Muscle of back (tissue), 13 donors: ENCODE measurements at places on chromosomes 7 and 10.

DNA sequence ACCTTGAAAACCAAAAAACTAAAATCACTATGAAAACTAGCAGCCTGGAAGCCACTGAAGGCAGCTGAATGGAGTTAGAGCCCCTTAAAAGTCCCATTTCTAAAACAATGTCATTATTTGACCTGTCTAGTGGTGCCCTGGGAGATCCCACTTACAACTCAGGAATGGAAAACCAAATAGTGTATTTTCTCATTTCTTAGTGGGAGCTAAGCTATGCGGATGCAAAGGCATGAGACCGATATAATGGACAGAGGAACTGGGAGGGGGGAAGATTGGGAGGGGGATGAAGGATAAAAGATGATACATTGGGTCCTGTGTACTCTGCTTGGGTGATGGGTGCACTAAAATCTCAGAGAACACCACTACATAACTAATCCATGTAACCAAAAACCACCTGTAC lies 9.8 kb upstream of the GIMAP2 start:
- DNase-seq, result no peak

DNA sequence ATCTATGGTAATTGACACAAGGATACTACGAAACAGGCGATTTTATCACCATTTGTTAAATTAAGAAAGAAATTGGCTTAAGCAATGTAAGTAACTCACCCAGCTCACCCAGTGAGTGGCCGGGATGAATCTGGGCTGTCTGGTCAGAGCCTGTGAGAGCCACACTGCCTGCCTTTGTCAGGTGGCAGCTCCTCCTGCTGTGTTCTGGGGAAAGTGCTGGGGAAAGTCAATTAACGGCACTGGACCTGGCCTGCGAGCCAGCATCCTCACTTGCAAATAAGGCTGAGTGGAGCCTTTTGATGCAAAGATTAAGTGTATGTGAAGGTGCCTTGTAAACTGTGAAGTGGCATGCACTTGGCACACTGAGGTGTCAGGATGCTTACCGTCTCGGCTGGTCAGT lies 13.4 kb upstream of the CXCL12 start:
- DNase-seq, result no peak

DNA sequence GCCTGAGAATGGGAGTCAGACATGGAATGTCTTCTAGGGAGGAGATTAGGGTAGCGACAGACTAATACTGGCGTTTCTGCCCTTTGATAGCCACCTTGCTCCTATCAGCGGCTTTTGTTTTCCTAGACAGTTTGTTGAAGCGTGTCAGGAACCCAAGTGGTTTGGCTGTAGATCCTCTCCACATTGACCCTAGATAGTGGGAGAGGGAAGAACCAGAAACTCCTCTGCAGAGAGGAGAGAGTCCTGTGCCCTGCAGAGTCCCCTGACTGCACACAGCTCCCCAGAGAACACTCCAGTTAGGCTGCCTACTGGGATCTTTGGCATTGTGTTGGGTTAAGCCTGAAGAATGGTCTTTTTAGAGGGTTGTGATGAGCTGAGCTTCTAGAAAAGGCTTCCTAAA lies 2.4 kb downstream of the MEPCE start:
- DNase-seq, result no peak

DNA sequence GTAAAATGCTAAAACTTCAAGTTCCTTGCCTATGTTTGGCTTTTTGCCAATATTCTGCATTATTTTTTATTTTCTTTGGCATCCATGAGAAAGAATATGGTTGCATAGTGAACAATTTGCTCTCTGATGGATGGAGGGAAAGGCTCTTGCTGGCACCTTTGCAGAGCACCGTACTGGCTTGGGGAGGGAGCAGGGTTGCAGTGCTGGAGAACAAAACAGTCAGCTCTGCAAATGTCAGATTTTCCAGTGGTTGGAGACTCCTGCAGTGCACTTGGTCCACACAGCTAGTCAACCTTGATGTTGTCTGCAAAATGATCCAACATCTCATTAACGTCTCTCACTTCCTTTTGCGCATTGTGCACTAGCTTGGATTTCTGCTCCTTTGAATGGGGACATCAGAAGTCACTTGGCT lies 100.8 kb downstream of the ANLN start:
- no peak for DNase-seq

DNA sequence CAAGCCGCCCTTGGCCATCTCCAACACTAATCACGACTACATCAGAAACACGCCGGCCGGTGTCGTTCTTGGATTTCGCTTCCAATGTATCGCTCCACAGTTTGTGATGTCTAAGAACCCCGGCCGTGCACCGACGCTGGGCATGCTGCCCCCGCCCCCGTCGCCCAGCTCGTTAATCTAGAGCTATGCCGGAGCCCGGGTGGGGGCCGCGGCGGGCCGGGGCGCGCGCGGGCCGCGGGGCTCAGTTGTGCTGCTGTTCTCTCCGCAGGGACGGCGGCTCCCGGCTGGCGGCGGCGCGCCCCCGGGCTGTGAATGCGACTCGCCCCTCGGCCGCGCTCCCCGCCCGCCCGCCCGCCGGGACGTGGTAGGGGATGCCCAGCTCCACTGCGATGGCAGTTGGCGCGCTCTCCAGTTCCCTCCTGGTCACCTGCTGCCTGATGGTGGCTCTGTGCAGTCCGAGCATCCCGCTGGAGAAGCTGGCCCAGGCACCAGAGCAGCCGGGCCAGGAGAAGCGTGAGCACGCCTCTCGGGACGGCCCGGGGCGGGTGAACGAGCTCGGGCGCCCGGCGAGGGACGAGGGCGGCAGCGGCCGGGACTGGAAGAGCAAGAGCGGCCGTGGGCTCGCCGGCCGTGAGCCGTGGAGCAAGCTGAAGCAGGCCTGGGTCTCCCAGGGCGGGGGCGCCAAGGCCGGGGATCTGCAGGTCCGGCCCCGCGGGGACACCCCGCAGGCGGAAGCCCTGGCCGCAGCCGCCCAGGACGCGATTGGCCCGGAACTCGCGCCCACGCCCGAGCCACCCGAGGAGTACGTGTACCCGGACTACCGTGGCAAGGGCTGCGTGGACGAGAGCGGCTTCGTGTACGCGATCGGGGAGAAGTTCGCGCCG lies 1.9 kb downstream of the VWC2 start:
- DNase-seq, result no peak

- no peak for DNase-seq
Observed at GRCh38 chr7:24902276-24902675, 77.7 kb downstream of the OSBPL3 start.

GRCh38 chr7:120456699-120457098 lies 183.7 kb downstream of the KCND2 start:
- no peak for DNase-seq

- no peak for DNase-seq
Observed at GRCh38 chr7:151484971-151485707, 34.6 kb downstream of the RHEB start.

DNA sequence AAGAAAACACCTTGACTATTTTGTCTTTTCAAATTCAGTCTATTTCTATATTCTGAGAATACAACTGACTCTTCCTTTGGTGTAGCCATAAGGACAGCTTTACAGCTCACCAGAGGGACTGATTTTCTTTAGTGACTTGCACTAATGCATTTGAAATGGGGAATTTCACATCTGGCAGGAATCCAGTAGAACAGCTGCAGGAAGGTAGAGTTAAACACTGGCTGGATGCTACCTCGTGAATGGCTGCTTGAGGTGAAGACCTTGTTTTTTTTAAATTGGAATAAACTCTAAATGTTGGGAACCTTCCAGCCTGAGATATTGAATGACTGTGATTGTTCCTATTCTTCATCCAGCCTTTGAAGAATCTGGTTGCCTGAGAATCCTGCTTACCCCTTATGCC lies 139.5 kb upstream of the STK17A start:
- peak; percentile 42 for DNase-seq

- DNase-seq, result no peak
Observed at GRCh38 chr7:112150823-112151641, 55.2 kb downstream of the DOCK4 start.

DNA sequence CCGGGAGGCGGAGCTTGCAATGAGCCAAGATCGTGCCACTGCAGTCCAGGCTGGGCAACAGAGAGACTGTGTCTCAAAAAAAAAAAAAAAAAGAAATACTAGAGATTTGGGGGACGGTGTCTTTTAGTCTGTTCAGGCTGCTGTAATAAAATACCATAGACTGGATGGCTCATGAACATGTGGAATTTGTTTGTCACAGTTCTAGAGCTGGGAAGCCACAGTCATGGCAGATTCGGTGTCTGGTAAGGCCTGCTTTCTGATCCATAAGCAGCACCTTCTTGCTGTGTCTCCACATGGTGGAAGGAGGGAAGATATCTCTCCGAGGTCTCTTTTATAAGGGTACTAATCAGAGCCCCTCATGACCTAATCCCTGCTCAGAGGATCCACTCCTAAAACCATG lies 102.7 kb upstream of the MKLN1 start:
- no peak for DNase-seq

- no peak for DNase-seq
Observed at GRCh38 chr7:230274-230673, 37.9 kb downstream of the FAM20C start.

GRCh38 chr7:17266565-17266964 lies 31.9 kb upstream of the AHR start:
- DNase-seq, result no peak

- no peak for DNase-seq
Observed at GRCh38 chr7:148684289-148684830, 14.3 kb upstream of the CUL1 start.

DNA sequence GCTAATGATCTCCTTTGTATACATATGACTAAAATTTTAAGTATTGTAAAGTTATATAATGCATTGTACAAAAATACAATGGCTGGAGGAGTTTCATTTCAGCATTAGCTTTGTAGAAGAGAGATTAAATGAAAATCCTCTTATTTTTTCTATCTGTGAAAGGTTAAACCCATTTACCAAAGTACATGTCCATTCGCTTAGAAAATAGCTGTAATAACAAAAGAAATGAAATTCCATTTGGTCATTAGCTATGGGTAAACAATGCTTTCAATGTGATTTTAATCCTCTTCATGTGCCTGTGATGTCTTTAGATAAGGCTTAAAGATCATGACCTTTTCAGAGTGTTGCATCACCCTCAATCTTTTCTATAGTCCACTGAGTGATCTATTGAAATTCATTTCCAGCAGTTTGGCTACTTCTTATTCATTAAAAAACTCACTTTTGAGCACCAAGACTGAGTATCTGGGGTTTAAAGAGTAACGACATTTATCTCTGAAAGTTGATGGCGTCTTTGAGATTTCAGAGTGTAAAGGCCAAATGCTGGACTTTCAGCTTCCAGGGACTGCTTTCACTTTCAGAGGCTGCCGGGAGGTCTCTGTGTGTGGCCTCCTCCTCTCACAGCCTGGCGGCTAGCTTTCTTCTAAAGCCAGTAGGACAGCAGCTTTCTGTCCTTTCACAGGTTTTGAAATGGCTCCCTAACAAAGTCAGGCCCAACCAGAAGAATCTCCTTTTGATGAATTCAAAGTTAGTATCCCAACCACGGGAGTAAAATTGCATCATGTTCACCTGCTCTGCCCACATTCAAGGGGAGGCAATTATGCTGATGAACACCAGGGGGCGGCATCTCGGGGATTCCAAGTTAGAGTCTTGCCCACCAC lies 701.4 kb upstream of the COBL start:
- DNase-seq, result no peak

GRCh38 chr7:135366843-135367508 lies 133.3 kb downstream of the STRA8 start:
- no peak for DNase-seq

GRCh38 chr10:5590816-5591215 lies 66.1 kb downstream of the CALML3 start:
- no peak for DNase-seq

DNA sequence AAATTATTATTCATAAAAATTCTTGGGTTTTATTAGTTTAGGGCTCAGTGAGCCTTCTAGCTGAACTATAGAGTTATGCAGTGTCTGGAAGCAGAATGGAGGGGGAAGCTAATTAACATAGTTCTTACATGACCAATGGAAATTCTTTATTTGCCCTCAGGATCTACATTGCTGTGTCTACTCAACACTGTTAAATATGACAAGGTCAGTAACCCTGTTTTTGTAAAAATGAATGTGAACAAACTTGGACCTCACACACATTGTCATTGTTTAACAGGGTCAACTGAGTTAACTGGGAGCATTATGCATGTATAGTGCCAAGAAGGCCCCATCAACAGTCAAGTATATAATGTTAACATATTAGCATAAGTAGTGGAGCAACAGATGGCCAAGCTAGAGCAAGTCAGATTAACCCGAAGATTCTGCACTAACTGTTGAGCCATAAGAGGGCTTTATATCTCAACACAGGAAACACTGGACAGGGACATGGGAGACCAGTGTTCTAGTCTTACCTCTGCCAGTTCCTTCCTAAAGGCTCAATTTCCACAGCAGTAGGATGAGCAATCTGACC lies 122.5 kb upstream of the SEM1 start:
- no peak for DNase-seq

GRCh38 chr10:71573562-71574518 lies 145.7 kb downstream of the C10orf105 start:
- DNase-seq, result no peak

DNA sequence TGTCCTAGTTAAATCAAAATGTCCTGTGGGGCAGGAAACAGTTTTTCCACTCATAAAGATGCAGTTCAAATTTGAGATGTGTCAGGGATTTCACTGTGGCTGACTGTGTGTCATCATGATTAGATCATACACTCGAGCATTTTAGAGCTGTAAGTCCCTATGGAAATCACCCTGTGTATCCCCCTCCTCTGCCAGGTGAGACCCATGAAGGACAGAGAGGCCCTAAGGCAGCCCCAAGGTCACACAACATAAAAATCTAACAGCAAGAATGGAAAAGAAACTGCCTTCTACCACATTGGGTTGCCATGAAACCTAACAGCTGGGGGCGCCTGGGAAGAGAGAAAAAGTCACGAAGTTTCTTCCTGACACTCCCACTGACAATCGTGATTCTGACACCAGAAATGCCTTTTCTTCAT lies 135.8 kb downstream of the KCNMA1 start:
- no peak for DNase-seq

GRCh38 chr7:105602325-105603305 lies 21.3 kb upstream of the EFCAB10 start:
- no peak for DNase-seq

DNA sequence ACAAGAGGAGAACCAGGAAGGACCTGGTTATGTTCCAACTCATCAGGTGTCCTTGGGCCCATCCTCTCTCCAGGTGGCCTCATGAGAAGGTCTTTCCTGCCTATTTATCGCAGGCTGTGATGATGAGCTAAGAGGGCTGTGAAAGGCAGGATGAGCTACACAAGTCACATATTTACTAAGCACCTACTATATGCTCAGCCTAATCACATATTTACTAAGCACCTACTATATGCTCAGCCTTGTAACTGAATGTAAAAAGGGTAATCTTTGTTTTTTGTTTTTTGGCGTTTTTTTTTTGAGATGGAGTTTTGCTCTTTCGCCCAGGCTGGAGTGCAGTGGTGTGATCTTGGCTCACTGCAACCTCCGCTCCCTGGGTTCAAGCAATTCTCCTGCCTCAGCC lies 44.2 kb upstream of the NPFFR1 start:
- no peak for DNase-seq

GRCh38 chr7:136859803-136860202 lies 8.6 kb upstream of the CHRM2 start:
- no peak for DNase-seq

GRCh38 chr7:38000272-38000671 lies 79.8 kb downstream of the EPDR1 start:
- DNase-seq, result no peak
